C1 segment of cervical spinal cord (tissue), 14 donors: ENCODE measurements at places on chromosomes 6 and 20.

DNA sequence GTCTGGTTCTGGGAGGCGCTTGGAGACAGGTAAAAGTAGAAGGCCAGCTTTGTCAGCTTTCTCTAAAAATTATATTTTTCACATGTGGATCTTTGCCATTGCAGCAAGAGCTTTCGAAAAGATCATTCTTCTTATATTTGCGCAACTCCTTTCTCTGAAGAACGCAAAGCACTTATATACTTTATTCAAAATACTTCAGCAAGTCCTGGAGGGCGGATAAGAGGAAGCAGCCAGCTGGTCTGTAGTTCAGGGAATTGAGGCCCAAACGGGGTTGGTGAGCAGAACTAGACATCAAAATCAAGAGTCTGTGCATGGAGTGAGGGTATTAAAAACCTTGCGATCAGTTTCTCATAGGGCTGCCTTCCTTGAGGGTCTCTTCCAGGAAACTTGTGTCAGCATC is 182.3 kb downstream of the DTNBP1 start:
- no peak for DNase-seq

DNA sequence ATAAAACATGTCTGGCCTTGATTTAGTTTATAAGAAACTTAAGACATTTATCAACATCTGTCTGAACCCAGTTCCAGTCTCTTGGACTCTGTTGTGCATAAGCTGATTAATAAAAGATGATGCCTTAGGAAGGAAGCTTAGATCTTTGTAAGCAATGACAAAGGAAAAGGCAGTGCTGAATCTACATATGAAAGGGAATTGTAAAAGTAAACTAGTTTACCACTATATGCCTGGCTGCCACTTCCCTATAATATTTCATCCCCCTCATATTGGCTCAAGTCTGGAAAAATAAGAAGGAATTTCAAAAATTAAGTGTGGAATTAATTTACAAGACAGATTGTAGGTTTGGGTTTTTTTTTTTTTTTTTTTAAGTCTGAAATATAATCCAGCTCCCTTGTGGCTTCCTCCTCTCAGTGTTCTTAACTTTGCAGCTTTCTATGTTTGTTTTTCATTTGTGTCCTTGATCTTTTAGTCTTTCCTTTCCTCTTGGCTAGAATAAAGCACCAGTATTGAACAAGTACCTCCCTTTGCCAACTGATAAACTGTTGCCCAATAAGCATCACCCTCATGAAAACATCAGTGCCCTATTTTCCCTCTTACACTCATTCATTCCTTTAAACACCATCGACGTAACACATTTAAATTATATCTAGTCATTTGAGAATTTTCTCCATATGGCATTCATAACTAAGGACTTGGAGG is 146.7 kb upstream of the TBX18 start:
- DNase-seq = no peak

- no peak for DNase-seq
Measured at GRCh38 chr6:75422024-75422639, 71.5 kb downstream of the FILIP1 start.

GRCh38 chr20:10576411-10577090 is 97.2 kb downstream of the JAG1 start:
- DNase-seq = no peak

- DNase-seq = no peak
Measured at GRCh38 chr6:8530785-8531435, 95.6 kb upstream of the SLC35B3 start.

GRCh38 chr6:97262676-97263075 is 20.3 kb downstream of the MMS22L start:
- DNase-seq = no peak

- no peak for DNase-seq
Measured at GRCh38 chr6:6714118-6714897, 125.8 kb downstream of the LY86 start.
